Stimulated activated CD4-positive, alpha-beta T cell treated with anti-CD3 and anti-CD28 coated beads, Interleukin-1b, Interleukin-23, amount 100 ng/mL, for 1 hour (primary cell): ENCODE measurements at places on chromosomes 12 and 14.

DNA sequence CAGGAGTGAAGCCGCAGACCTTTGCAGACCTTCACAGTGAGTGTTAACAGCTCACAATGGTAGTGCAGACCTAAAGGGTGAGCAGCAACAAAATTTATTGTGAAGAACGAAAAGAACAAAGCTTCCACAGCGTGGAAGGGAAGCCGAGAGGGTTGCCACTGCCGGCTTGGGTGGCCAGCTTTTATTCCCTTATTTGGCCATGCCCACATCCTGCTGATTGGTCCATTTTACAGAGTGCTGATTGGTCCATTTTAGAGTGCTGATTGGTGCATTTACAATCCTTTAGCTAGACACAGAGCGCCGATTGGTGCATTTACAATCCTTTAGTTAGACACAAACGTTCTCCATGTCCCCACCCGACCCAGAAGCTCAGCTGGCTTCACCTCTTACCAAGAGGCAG lies 35.5 kb downstream of the MAPK1IP1L start:
- DNase-seq, result no peak

GRCh38 chr12:19808371-19808770 lies 369.1 kb downstream of the AEBP2 start:
- no peak for DNase-seq

DNA sequence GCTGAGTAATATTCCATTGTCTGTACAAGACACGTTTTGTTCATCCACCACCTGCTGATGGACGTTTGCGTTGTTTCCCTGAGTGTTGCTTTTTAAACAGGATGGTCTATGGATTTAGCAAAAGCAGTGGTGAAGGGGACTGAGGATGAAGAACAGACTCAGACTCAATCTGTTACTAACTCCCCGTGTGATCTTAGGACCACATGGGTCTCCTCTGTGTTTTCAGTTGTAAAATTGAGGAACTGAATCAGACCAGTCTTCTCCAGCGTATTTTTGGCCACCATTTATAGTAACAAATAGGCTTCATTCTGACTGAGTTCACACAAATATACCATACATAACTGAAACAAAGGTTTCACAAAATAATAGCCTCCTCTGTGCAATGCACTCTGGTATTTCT lies 85.6 kb downstream of the FOXN3 start:
- no peak for DNase-seq

DNA sequence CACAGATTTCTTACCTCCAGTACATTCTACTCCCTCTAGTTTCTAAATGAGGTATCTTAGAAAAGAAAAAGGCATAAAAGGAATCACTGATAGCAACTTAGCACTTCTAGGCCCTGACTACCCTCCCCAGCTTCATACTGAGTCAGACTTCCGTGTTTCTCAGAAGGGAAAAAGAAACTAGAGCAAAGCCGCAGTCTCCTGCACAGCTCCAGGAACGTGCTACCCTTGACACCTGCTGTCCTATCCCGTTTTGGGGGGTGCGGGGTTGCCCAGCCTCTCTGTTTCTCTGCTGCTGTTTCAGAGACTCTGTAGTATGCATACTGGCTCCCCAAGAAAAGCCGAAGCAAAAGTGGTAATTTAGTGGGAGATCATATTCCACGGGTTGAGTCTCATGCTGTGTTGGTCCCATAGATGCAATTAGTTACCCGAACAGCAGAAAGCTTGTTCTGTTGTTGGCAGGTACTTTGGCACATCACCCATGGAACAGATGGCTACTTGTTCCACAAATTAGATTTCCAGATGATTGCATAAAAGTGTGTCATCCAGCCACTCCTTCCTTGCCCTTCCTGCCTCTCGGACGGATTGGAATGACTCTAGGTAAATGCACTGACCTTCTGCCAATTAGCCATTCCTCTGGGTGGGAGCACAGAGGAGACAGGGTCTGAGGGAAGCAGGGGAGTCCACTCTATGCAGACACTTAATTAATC lies 438.1 kb downstream of the FUT8 start:
- DNase-seq, result peak; percentile 21

DNA sequence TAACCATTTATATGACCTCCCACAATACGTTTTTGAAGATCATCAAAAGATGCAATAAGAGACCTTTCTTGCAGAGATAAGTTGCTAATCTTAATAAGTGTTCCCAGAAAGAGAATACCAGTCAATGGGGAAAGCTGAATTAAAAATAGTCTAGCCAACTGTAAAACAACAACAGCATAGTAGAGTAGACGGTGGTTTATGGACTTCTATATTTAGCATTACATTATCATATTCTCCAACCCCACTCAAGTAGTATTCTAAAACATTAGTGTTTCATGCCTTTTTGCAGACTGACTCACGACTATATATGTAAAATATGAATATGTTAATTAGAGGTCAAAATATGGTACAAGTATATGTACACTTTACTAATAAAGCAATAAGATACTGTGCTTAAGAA lies 218.9 kb downstream of the MED13L start:
- no peak for DNase-seq

- DNase-seq, result no peak
These were observed 496.4 kb downstream of the FOXG1 start for GRCh38 chr14:29262979-29263378.

GRCh38 chr14:105064721-105065143 lies 498 bp downstream of the GPR132 start:
- no peak for DNase-seq

DNA sequence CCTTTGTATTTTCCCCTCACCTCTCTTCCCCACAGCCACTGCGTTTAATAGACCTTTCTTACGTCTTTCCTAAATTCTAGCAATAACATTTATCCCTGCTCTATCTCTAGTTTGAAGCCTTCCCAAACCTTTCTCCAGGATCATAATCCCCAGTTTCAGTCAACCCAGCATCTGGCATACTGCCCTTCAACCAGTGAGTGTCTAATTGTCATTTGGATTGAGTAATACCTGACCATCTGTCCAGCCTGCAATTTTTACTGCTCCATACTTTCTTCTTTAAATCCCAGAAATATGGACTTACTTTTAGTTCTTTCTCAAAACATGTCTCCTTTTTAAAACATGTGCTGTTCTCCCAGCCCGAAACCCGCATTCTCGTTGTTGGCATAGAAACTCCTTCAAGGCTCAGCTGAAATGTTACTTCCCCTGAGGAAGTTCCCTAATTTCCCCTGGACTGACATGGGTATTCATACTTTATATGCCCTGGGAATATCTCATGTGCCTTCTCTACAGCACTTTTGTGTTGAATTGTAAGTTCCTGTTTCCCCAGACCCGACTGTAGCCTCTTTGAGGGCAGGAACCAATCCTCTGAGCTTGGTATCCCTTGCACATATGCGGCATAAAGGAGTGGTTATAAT lies 65.1 kb upstream of the ETV6 start:
- DNase-seq, result no peak

- no peak for DNase-seq
These were observed 17.6 kb upstream of the AKAP6 start for GRCh38 chr14:32311294-32312009.

GRCh38 chr14:102975662-102976061 lies 53.2 kb downstream of the AMN start:
- no peak for DNase-seq

- no peak for DNase-seq
These were observed 51.4 kb downstream of the FGD4 start for GRCh38 chr12:32450768-32451167.

DNA sequence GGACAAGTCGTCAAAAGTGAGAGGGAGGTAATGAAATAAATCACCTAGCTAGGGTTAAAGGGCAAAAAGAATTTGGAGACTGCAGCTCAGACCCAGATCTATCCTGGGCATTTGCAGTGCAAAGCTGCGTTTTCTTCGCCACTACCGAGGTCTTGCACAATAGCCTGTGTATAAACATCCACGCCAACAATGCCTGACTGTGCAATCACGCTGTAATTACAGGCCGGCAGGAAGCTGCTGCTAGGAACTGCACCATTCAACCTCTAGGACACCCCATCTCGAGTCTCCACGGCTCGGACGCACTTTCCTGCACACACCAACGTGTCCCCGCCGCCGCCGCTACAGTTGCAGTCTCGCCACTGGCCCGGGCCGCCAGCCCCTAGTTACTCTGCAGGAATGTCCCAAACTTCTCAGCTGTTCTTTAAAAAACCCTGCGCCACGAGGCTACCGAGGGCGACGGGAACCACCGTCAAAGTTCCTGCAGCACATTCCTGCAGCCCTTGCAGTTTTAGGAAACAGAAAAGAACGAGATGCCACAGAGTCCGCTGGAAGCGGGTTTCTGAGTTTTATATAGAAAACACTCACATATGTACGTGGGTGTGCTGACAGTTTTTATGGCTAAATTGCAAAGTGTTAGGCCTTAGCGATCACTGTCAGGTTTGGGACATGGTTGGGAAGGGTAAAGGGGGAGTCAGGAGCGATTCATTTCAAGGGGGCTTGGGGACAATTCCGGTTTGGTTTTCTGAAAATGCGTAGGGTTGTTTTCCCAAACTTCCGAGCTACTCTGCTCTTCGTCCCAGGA lies 65.6 kb upstream of the PTGR2 start:
- DNase-seq, result peak; percentile 17

- DNase-seq, result no peak
These were observed 31.3 kb downstream of the RILPL1 start for GRCh38 chr12:123502163-123502704.

DNA sequence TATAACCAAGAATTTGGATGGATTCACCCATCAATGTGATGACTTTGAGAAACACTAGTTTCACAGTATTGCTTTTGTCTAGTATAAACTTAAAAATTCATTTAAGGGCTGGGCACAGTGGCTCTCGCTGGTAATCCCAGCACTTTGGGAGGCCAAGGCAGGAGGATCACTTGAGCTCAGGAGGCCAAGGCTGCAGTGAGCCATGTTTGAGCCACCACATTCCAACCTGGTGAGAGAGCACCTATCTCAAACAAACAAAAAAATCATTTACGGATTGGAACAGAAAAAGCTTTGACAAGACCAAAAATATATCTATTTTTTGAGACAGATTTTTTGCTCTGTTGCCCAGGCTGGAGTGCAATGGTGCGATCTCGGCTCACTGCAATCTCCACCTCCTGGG lies 27.5 kb downstream of the GNS start:
- no peak for DNase-seq

DNA sequence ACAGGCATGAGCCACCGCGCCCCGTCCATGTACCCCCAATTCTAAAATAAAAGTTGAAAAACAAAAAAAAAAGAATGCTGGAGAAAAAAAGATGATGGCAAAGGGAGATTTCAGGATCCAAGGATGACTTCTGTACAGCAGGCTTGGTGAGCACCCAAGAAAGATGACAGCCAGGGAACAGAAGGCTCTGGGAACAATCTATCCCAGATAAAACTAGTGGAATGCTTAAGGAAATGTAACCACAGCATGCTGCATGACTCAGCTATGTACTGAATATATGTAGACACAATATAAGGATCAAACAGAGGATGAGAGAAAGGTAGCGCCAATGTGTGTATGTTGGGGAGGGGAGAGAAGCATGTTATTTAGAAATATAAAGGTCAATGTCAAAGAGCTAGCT lies 123.7 kb upstream of the TMTC1 start:
- DNase-seq, result no peak

- no peak for DNase-seq
These were observed 247.2 kb downstream of the ACSS3 start for GRCh38 chr12:81325086-81325485.

DNA sequence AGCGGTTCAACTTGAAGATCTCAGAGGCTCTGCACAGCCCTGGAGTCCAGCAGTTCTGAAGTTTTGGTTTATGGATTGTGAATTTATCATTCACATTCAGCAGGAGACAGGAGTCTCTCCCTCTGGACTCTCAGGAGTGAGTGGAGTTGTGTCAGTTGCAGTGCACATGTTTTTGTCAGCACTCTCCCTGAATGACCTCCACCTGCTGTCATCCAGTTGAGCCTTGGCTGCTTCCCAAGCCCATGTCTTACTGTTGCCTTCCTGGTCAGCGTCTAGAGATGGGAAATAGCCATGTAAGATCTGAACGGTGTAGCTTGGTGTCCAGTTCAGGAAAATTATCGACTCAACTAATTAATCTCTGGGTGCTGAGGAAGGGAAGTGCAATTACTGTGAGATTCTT lies 133.2 kb downstream of the PRKCH start:
- DNase-seq, result no peak

DNA sequence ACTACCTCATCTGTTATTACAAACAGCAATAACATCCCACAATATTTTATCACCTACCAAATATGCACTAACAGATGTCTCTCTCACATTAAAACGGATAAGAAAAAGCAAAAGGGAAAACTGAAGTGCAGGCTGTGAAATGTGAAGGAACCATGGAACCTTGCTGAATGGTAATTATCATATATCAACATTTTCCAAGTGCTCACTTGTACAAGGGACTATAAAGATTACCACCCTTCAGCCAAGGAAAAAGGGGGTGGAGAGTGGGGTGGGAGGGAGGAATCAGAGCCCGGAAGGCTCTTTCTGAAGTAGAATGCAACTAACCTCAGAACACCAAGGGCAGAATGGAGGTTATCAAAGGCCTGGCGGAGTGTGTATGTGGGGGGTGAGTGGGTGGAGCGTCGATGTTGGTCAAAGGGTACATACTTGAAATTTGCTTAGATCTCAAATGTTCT lies 1.2 kb downstream of the SNX6 start:
- no peak for DNase-seq

- DNase-seq, result no peak
These were observed 107.3 kb downstream of the SAMD4A start for GRCh38 chr14:54674046-54674741.

DNA sequence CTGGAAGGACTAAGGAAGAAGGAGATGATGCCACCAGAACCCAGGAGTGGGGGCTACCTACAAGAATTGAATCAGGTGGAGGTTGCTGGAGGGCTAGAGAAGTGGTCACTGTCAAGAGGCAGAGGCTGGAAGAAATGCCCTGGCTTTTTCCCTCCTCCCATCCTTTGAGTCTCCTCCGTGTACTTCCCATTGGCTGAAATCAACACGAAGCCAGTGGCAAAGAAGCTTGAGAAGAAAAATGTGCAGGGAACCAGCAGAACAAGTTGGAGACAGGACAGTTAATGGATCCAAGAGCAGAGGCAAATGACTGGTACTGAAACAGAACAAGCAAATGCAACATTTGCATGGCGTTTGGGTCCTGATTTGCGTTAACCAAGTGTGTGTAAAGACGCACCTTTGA lies 9.1 kb upstream of the FBLN5 start:
- no peak for DNase-seq

- DNase-seq, result no peak
These were observed 55.7 kb downstream of the VRK1 start for GRCh38 chr14:96852823-96853422.

GRCh38 chr12:104649217-104649824 lies 192.6 kb downstream of the CHST11 start:
- DNase-seq, result no peak

GRCh38 chr12:124379938-124380754 lies 85.3 kb downstream of the RFLNA start:
- DNase-seq, result no peak

- DNase-seq, result no peak
These were observed 141.0 kb downstream of the RASSF9 start for GRCh38 chr12:85695097-85695715.

DNA sequence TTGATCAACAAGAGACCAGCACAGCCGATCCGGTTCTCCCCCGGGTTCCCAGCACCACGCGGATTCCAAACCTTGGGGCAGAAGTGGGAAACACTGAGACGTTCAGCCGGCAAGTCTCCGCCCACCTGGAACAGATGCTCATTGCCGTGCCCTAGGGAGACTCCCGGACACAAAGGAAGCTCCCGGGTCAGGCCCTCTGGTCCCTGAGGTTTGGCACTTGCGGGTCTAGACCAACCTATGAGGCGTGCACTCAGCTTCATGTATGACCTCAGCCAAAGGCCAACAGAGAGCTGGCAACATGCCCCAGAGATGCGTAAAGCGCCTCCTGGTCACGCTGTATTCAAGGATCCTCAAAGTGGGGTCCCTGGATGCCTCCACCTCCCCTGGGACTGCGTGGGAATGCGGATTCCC lies 2.5 kb downstream of the RIMBP2 start:
- DNase-seq, result no peak
